ENCODE measurements at places on chromosomes 13 and 19.

- no peak for DNase-seq
Observed at GRCh38 chr19:7817801-7818200, 12.2 kb upstream of the EVI5L start.

DNA sequence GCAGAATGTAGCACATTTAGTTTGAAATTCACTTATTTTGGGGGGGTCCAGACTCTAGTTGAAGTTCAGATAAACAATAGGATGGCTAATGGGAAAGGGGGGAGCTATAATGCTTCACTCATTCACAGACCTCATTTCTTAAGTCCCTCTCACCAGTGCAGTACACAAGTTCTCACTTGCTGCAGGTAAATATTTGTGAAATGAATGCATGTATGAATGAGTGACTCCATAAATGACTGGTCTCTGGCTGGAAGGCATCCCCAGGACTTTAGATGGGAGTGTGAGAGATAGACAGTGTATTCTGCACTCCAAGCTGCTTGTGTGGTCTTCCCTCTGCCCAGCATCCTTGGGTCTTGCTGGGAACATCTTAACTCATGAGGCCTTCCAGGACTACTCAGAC, 169.2 kb downstream of the ZIC5 start:
- DNase-seq: no peak

- DNase-seq: no peak
Observed at GRCh38 chr13:103003631-103004030, 62.6 kb downstream of the SLC10A2 start.

DNA sequence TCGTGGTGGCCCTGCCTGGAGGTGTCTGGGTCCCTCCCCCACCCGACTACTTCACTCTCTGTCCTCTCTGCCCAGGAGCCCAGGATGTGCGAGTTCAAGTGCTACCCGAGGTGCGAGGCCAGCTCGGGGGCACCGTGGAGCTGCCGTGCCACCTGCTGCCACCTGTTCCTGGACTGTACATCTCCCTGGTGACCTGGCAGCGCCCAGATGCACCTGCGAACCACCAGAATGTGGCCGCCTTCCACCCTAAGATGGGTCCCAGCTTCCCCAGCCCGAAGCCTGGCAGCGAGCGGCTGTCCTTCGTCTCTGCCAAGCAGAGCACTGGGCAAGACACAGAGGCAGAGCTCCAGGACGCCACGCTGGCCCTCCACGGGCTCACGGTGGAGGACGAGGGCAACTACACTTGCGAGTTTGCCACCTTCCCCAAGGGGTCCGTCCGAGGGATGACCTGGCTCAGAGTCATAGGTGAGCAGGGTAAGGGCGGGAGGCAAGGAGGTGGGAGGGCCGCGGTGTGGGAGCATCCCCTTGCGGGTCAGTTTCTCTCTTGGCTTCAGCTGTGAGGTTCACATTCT, 19.2 kb downstream of the NECTIN2 start:
- no peak for DNase-seq

DNA sequence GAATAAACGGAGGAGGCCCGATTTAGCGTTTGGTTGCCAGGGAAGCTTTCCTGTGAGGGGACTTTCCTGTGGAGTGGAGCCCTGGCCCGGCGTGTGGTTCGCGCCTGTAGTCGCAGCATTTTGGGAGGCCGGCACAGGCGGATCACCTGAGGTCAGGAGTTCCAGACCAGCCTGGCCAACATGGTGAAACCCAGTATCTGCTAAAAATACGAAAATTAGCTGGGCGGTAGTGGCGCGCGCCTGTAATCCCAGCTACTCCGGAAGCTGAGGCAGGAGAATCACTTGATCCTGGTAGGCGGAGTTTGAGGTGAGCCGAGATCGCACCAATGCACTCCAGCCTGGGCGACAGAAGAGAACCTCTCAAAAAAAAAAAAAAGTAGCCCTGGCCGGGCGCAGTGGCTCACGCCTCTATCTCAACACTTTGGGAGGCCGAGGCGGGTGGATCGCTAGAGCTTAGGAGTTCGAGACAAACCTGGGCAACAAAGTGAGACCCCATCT, 6.9 kb downstream of the KANK3 start:
- DNase-seq: no peak

DNA sequence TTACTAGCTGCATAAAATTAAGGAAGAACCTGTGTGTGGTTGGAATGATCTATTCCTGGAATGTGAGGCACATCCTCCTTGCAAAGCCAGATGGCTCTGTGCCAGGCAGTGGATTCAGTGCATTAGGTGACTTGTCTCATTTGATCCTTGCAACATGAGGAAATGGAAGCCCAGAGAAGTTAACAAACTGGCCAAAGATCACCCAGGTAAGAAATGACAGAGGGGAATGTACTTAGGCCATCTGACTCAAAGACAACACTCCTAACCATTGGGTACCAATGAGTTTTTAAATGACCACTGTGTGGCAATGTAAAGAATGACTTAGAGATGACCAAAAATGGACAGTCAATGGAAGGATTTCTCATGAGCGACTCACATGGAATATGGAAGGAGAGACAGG, 114.2 kb upstream of the RXFP2 start:
- no peak for DNase-seq

- DNase-seq: peak; percentile 86
Observed at GRCh38 chr13:98839856-98840769, 87.6 kb upstream of the SLC15A1 start.
